ENCODE measurements at places on chromosomes 6 and 20. TPM values are rescaled to one million over a fixed set of nuclear protein-coding genes. Genes with fewer than 3 reads are reported as not detected.

- no peaks in the 10 kb centered on the region for H3K27me3 ChIP-seq
- H3K4me3 ChIP-seq, result peak overlapping the region; percentile 9
- no peak for DNase-seq
- no peak overlapping the region for H3K27ac ChIP-seq
- H3K4me1 ChIP-seq, result peaks cover 35% of the 10 kb centered on the region
Observed at GRCh38 chr6:144411531-144412165, 126.5 kb downstream of the UTRN start.

DNA sequence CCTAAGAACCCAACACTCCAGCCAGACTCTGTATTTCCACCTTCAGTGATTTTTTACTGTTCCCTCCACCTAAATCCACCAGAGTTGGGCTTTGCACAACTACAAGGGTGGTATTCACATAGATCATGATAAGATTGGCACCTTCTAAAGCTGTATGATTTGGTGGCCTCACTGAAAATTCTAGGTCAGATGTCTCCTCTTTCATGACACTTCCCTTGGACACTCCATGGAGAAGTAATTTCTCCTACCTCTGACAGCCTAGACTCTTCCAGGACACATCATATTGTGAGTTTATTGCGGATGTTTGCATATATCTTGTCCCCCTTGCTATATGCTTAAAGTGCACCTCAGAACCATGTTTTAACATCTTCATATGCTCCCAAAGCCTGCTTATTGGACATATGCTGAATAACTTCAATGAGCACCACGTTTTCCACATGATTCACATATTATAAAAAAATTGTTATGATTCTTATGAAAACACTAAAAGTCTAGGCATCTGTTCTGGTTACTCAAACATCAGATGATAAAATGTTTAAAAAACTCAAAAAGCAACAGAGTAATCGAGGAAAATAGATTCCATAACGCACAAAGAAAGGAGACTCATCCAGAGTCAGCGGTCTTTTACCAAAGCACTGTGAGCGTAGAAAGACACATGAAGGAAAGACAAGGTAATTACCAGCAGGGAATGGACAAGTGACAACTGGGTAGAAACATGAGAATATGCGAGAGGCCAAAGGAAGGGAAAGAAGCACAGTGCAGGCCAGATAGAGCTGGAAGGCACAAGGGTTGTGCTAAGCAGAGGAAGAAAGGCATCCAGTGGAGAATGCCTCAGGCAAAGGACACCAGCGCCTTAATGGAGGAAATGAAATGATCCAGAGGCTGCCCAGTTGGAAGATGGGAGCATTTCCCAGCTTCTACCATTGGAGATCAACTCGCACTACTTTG lies 46.5 kb downstream of the KIF16B start:
- H3K4me1 ChIP-seq, result peaks cover 7% of the 10 kb centered on the region
- DNase-seq, result no peak
- H3K27me3 ChIP-seq, result no peaks in the 10 kb centered on the region
- peak overlapping the region; percentile 8 for H3K27ac ChIP-seq
- no peak overlapping the region for H3K4me3 ChIP-seq
- H3K36me3 ChIP-seq, result peaks cover 5% of the 10 kb centered on the region

The TRIM10 gene
- total RNA-seq, result 2.7 TPM

DNA sequence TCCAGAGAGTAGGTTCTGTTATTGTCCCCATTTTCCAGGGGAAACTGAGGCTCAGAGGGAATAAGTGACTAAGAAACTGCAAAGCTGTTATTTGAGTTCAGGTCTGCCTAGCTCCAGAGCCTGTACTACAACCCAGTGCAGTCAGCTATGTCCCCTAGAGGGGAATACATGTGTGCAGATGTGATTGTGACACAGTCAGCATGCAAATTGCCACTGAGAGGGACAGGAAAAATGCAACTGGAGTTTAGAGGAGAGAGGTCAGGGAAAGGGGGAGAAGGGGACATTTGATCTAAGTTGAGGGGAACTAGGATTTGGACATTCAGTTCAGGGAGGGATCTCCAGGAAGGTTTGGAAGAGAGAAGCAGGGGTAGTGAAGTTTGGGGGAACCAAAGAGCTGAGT lies 38.6 kb upstream of the EPB41L1 start:
- peaks cover 48% of the 10 kb centered on the region for H3K4me1 ChIP-seq
- H3K27me3 ChIP-seq, result no peaks in the 10 kb centered on the region
- peaks cover 20% of the 10 kb centered on the region for H3K36me3 ChIP-seq
- no peak overlapping the region for H3K4me3 ChIP-seq

GRCh38 chr20:6705106-6705766 lies 62.2 kb upstream of the BMP2 start:
- no peak overlapping the region for H3K4me3 ChIP-seq
- no peak for DNase-seq
- peaks cover 5% of the 10 kb centered on the region for H3K36me3 ChIP-seq
- no peaks in the 10 kb centered on the region for H3K27me3 ChIP-seq
- no peak overlapping the region for H3K27ac ChIP-seq

GRCh38 chr20:49310705-49311104 lies 32.8 kb upstream of the ZNFX1 start:
- H3K27me3 ChIP-seq, result peaks cover 41% of the 10 kb centered on the region
- H3K27ac ChIP-seq, result no peak overlapping the region
- DNase-seq, result no peak
- H3K4me1 ChIP-seq, result no peaks in the 10 kb centered on the region
- no peak overlapping the region for H3K4me3 ChIP-seq
- no peaks in the 10 kb centered on the region for H3K36me3 ChIP-seq

DNA sequence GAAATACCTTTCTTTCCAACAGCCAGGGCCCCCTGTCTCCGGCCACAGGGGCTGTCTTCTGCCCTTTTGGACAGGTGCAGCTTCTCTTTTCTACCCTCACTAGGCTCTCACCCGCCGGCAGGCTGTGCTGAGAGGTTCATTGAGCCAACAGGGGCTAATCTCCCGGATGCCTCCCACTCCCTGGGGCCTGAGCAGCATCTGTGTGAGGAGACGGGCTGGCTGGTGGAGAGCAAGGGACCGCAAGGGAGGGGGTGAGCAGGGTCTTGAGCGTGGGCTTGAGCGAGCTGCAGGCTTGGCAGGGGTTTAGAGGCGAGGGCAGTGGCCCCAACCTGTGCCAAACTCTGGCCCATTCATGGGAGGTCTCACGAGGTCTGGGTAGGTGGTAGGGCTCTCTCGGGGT lies 56.5 kb upstream of the CST7 start:
- no peaks in the 10 kb centered on the region for H3K27me3 ChIP-seq
- H3K27ac ChIP-seq, result no peak overlapping the region
- no peaks in the 10 kb centered on the region for H3K36me3 ChIP-seq
- DNase-seq, result no peak
- H3K4me3 ChIP-seq, result no peak overlapping the region
